ENCODE measurements at places on chromosomes 11 and 22.

- DNase-seq = no peak
Observed at GRCh38 chr22:23220485-23221350, 40.4 kb downstream of the BCR start.

GRCh38 chr11:130114281-130114680 is 44.6 kb downstream of the APLP2 start:
- DNase-seq = no peak

DNA sequence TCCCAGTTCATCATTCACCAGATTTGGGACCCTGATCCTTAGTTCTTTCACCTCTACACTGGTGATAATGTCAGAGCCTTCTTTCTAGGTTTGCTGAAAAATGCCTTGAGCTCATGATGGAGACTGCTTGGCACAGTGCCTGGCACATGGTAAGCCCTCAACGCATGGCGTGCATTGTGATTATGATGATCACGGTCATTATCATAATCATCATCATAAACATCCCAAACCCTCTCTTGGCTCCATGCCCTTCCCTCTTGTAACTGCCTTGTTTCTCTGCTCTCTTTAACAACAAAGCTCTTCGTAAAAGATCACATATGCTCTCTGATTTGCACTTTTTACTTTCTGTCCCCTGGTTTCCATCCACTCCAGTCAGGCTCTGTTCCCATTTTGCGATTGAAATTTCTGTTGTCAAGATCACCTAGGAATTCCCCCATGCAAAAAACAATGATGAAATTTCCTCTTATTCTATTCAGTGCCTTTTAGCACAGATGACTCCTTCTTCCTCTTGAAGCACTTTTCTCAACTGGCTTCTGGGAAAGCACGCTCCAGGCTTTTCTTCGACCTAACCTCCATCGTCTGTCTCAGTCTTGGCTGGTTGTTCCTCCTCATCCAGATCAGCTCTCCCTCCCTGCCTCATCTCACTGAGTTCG is 479.1 kb downstream of the OPCML start:
- no peak for DNase-seq

DNA sequence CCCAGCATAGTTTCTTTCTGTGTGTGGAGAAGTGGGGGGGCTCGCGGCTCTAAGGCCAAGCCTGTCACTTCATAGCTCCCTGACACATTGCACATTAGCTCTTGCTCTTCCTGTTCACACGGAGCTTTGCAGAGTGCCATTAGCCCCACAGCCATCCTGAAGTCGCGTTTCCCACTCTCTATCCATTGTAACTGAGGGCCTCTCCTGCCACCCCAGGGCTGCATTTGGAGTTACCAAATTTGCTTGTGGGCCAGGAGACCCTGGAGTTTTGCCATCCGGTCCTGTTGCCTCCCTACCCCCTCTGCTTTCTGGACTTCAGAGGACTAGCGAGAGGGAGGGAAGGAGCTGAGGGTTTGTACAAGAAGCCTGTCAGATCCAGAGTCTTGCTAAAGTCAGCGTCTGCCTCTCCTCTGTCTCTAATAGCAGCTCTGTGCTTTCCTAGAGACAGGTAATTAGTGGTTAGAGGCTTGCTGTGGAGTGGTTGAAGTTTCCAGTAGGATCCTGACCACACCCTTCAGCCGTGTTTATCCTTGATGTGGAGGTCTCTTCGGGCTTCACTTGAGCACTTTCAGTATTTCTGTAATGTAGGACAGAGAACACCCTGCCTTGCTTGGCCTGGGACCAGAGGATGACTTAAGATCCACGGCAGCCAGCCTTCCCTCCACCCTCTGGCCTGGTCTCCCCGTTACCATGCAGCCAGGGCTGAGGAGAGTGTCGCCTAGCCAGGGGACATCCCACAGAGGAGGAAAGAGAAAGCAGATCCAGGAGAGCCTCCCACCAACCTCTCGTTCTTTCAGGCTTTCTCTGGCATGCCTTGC is 14.1 kb downstream of the DCPS start:
- no peak for DNase-seq

Data from WTC11 (cell line).